ENCODE measurements at places on chromosomes 5 and 9.

DNA sequence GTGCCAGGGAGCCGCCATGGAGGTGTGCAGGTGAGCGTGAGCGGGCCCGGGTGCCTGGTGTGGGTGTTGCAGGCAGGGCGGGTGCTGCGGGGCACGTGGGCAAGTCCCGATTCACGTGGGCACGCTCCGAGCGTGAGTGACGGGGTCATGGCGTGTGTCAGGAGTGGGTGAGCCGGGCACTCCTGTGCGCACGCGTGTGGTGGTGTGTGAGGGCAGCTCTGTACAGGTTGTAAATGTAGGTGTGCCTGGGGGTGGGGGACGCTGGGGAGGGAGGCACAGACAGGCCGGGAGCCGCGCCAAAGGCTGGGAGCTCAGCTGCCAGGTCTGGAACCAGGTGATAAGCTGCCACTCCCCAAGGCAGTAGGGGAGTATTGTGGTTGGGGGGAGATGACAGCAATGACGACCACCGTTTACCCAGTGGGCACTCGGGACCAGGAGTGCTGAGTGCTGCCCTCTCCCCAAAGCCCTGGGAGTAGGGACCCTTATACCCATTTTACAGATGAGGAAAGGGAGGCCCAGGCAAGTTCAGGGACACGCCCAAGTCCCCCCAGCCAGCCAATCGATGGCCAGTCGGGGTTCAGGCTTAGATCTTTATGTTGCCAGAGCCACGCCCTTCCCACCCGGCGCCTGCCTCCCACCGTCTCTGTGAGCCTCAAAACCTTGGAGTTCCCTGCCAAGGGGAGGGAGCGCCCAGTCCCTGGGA, 9.6 kb downstream of the NCS1 start:
- DNase-seq: no peak

DNA sequence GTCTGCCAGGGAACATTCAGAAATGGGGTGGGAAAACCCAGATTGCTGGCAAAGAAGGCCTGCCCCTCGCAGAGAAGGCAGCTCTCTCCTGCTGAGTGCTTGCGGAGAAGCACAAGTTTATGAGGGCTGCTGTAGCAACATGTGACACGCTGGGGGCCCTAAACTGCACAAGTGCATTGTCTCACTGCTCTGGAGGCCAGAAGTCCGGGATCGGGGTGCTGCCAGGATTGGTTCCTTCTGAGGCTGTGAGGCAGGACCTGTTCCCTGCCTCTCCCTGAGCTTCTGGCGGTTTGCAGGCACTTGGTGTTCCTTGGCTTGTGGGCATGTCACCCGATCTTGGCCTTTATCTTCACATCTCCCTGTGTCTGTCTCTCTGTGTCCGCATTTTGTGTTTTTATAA, 75.6 kb upstream of the NEURL1B start:
- DNase-seq: no peak

DNA sequence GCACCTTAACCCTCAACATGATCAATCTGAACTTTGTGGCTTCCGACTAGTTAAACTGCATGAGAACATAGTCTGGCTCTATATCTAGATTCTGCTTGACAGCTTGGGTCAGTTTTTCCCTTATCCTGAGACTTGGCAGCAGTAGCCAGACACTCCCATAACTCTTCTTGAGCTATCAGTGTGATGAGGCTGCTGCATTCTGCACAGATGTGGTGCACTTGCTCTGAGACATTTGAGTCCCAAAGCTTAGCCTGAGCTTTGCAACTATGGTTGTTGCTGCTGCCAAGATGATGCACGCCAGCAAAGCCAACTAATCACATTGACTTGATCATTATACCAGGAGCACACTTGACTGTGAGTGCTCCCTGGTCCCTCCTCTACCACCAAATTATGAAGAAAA, 36.2 kb downstream of the MOCS2 start:
- DNase-seq: no peak

GRCh38 chr5:169862391-169862811, 117.9 kb downstream of the INSYN2B start:
- DNase-seq: no peak

DNA sequence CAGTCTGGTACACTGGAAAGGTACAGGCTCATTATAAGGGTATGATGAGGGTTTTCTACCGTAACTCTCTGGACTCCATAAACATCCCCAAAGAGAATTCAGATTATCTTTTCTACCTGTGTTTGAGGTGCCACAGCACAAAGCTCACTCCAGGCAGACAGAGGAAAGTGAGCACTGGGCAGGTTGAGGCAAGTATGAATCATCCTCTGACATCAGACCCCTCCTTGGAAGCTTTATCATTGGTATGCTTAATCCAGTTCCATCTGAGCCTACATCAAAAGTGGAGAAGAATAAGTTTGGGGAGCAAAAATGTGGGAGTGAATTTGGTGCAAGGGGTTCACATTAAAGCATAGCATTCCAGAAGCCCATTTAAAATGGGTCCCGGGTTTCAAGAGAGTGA, 21.7 kb downstream of the C9orf152 start:
- no peak for DNase-seq

GRCh38 chr5:107576736-107577393, 93.9 kb downstream of the EFNA5 start:
- DNase-seq: no peak

DNA sequence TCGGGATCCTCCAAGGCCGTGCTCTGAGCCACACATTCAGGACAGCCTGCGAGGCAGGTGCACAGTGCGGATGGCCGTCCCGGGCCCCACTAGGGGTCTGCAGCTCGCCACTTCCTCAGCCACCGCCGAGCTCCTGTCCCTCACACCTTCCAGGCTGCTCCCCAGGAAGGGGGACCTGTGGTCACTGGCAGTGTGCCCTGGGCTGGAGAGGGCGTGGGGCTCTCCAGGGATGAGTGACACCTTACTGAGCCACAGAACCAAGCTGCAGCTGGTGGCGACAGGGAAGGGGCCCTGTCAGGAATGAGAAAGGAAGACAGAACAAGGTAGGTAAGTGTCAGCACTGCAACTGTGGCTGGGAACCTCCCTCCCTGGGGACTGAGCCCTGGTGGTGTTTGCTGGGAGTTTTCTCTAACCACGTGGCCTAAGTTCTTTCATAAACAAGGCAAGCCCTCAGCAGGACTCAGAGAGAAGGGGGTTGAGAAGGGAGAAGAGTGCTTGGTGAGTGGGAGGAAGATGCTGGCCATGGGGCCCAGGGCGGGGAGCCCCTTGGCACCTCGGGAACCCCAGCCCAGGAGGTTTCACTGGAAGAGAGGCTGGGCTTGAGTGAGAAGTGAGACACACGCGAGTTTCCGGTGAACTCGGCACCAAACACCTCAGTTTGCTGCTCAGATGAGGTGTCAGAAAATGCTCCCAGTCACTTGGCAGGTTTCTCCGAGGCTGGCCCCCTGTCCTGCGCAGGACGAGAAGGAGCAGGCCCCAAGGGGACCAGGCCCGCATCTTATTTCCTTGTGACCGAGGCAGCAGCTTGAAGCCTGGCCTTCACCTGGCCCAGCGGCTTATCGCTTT, 5.2 kb downstream of the IL13 start:
- DNase-seq: no peak

GRCh38 chr5:83306572-83307241, 164.8 kb upstream of the VCAN start:
- DNase-seq: no peak

- DNase-seq: no peak
Observed at GRCh38 chr9:26260238-26260637, 582.0 kb upstream of the TUSC1 start.

- DNase-seq: no peak
Observed at GRCh38 chr5:132687995-132688394, 14.2 kb downstream of the IL4 start.

DNA sequence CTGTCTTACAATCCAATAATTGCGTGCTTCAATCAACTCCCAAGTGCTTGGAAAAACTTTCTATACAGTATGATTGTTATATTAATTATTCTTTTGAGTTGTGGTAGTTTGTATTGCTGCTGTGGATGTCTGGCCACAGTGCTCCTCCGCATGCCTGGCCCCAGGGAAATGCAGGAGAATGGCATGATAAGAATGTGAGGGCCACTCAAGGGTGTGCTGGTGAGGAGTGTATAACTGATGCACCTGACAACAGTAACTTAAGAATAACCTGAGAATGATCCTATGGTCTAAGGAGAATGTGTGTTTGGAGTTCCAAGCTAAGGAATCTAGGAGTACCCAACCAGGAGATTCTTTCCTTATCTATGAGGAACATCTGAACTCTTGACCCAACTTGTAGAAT, 152.9 kb upstream of the APC start:
- no peak for DNase-seq

- DNase-seq: no peak
Observed at GRCh38 chr5:56922922-56923321, 13.5 kb downstream of the SETD9 start.

- DNase-seq: no peak
Observed at GRCh38 chr5:108523360-108523759, 141.5 kb upstream of the FBXL17 start.

DNA sequence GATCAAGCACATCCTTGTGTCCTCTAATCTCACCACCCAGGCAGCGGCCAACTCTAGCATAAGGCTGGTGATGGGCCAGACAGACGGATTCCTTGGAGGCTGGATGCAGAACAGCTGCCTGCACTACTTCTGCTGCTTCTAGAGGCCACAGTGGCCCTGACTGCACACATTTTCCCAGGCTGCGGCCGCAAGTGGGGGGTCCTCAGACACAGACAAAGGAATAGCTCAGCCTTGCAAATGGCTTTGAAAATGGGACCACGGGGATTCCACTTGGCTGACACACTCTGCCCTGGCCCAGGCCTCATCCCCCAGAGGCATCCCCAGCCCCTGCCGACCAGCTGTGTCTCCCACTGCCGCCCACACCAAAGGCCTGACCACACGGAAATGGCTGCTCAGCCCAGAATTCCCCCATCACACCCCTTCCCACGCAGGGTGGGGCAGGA, 540.8 kb downstream of the BNC2 start:
- no peak for DNase-seq

GRCh38 chr9:16623989-16624743, 246.3 kb downstream of the BNC2 start:
- DNase-seq: no peak

Measured in NCI-H2081 (cell line).